Epithelial cell of prostate (primary cell): ENCODE measurements at places on chromosomes 7 and 10.

- no peak for DNase-seq
These were observed 195.3 kb upstream of the TPK1 start for GRCh38 chr7:145031162-145031561.

DNA sequence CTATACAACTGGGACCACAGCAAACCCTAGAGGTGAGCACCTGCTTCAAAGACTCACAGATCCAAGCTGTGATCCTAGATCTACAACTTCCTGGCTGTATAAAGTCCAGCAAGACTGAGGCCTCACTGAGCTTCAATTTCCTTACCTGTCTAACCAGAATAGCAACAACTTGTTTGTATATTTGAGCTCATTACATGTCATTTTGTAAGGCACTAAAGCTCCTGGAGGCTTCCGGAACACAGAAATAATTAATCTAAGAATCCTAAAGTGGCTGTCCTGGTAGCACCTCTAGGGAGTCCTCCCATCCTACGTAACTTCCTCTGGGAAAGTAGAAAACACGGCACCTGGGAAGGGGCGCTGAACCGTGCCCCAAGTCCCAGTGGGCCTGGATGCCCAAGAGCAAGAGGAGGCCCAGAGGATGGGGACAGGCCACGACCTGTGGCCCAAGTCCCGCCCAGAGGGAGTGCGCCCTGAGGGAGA is 39.4 kb downstream of the HK1 start:
- DNase-seq: no peak

- no peak for DNase-seq
These were observed 209.7 kb upstream of the TMEM196 start for GRCh38 chr7:19982841-19983835.

DNA sequence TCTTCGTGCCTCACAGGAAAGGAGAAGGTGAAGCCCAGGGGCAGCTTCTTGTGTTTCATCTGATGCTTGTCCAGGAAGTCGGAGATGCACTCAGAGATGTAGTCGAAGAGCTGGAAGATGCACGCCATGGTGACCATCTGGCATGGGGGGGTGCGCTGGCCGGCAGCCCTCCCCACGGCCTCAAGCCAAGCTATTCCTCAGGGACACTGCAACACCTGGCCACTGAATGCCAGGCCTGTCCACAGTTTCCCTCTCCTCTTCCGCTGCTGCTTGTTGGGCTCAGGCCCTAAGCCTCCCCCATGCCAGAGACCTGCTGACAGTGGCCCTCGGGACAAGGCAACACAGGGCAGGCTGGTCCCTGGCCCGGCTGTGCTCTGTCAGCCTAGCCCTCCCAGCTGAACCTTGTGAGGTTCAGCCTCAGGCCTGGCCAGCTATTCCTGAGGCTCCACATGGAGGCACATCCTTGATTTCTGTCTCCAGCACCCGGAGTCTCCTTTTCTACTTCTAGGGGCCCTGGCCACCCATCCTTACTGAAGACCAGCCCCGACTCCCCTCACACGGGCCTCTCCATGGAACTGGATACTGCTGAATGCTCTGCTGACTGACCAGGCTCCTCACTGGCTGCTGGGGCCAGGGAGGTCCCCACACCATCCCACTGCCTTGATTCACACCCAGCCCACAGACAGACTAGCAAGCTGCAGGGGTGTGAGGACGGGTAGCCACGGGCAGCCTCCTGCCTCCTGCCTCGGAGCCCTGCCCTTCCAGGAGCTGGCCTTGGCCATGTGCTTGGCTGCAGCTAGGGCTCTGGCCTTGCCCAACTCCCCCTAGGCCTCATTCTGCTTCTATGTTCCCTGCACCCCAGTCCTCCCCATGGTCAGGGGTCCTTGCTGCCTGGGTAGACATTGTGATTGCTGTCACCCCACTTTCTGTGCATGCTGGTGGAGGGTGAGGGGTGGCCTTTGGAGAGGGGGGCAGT is 10.1 kb upstream of the MYL7 start:
- DNase-seq: no peak

DNA sequence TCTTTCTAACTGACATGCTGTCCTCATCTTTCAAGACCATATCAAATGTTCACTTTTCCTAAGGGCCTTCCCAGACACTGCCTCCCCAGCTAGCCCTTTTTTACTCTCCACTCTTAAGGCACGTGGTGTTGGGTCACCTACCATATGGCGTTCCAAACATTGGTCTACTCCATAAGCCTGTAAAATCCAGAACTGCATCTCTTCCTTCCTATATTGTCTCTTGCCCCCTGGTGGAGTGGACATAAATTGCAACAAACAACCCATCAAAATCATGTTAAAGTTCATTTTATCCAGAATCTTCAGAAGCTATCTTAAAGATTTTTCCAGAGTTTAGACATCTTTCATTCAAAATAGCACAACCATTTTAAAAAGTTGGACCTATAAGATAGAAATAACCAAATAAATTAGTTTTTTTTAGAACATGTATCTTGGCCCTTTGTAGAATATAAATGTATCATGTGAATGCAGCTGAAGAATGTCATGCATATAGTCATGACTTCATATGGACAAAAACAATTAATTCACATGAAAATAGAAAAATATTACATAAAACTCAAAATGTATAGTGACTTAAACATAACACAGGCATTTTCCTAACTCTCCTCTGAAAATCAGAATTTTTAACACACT is 180.6 kb upstream of the CHRM2 start:
- DNase-seq: no peak

GRCh38 chr7:21383227-21384220 is 44.4 kb upstream of the SP4 start:
- DNase-seq: no peak

DNA sequence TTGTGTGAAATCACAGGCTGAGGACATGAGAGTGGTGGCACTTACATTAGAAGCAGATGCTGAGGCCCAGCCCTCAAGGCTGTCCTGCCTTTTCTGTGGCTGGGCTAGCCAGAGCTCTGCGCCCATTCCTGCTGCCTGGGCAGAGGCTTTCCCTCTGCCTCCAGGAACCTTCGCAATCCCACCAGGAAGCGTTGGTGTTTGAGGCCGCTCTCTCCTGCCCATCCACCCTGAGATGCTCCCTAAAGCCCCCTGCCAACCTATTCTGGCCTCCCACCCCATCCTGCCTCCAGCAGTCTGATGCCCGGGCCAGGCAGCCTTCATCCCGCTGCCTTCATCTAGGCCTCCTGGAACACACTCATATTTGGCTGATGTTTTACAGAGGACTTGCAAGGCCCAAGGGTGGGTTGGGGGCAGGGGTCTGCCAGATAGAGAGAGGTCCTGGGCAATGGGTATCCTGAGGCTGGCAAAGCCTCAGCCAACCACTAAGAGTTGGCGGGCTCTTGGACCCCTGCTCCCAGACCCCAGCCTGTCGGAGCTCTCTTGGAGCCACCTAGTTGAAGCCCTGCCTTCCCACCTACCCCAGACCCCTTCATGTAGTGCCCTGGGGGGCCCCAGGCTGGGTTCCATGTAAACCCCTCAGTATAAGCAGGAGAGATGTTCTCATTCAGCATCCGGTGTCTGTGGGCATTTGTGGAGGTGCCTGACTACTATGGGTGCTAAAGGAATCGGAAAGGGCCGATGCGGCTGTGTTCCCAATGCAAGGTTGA is 32.7 kb downstream of the LDB3 start:
- no peak for DNase-seq

DNA sequence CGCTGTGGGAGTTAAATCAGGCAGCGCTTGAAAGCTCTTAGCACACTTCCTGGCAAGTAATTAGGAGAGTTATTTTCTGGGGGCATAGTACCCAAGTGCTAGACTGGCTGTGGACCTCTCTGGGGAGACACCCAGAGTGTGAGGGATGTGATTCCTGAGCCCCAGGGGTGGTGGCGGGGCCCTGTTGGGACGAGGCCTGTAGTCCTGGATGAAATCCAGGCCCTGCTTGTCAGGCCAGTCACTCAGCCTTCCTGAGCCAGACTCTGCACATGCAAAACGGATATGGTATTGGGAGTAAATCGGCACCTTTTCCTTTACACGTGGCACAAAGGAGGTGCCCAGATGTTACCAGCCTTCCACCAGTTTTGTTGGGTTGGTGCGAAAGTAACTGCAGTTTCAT is 31.2 kb downstream of the TRRAP start:
- DNase-seq: no peak

- DNase-seq: no peak
These were observed 3.2 kb downstream of the GPC2 start for GRCh38 chr7:100173806-100174495.

GRCh38 chr7:72048420-72048819 is 363.7 kb downstream of the CALN1 start:
- no peak for DNase-seq
